ENCODE measurements at places on chromosomes 13 and 19. TPM values are rescaled to one million over a fixed set of nuclear protein-coding genes. Genes with fewer than 3 reads are reported as not detected.

NLRP5 gene
- total RNA-seq = not detected

KLF1 gene
- total RNA-seq = 0.31 TPM

MEIOSIN gene
- total RNA-seq = not detected

CGB8 gene
- total RNA-seq = 0.31 TPM

TMEM38A gene
- 86.7 TPM for total RNA-seq

JOSD2 gene
- 16.2 TPM for total RNA-seq

Data from muscle of leg (tissue), 16 donors.